ENCODE measurements at places on chromosomes 1 and 21.

- no peak for DNase-seq
Measured at GRCh38 chr1:173405281-173405680, 71.9 kb upstream of the PRDX6 start.

DNA sequence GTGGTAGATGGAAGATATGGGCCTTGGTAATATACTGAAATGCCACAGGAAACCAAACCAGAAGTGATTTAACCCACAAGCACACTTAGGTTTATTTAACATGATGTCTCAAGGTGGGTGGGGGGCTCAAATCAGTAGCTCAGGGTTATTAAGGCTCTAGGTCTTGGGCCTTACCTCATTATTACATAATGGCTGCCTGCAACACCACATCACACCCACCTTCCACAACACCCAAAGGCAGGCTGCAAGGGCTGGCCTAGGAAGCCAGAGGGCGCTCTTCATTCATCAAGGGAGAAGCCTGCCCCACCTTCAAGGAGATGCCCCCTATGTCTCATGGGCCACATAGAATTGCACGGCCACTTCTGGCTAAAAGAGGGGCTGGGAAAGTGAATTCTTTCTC is 6.0 kb downstream of the TFF1 start:
- no peak for DNase-seq

- no peak for DNase-seq
Measured at GRCh38 chr1:28936094-28936493, 21.7 kb downstream of the EPB41 start.

- no peak for DNase-seq
Measured at GRCh38 chr1:237817277-237817676, 73.4 kb downstream of the ZP4 start.

GRCh38 chr1:152942161-152942560 is 4.8 kb upstream of the SPRR5 start:
- no peak for DNase-seq

DNA sequence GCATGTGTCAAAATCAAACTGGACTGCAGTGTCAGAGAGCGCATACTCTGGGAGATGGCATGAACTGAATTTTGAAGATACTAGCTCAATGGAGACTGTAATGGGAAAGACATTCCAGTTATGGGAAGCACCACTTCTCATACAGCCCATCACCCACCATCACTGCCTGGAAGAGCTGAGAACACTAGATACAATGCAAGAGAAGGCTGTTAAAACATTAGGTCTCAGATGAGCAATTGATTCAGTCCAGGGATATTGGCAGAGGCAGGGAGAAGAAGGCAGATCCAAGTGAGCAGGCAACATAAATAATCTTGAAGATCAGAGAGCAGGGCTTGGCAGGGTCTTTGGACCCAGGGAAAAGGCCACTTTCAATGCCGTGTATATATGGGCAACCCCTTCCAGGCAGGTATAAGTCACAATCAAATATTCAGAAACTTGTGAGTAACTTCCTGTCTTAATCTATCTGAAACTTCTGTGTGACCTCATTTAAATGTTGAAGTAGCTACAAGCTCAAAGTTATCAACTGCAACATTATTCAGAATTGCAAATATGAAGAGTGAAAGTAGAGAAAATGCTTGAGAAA is 290.3 kb upstream of the SGIP1 start:
- no peak for DNase-seq

GRCh38 chr1:28887835-28888682 is 26.3 kb upstream of the EPB41 start:
- DNase-seq = no peak
